ENCODE measurements at places on chromosomes 11 and 22.

- DNase-seq, result no peak
These were observed at the start of gene SORL1-AS1 for GRCh38 chr11:121452609-121453150. Gene SORL1-AS1, minus strand, starts transcription at chr11:121452967.

- DNase-seq, result no peak
These were observed 15.7 kb upstream of the RASL10A start for GRCh38 chr22:29331213-29331612.

GRCh38 chr11:30917859-30918478 is 331.8 kb upstream of the MPPED2 start:
- no peak for DNase-seq

DNA sequence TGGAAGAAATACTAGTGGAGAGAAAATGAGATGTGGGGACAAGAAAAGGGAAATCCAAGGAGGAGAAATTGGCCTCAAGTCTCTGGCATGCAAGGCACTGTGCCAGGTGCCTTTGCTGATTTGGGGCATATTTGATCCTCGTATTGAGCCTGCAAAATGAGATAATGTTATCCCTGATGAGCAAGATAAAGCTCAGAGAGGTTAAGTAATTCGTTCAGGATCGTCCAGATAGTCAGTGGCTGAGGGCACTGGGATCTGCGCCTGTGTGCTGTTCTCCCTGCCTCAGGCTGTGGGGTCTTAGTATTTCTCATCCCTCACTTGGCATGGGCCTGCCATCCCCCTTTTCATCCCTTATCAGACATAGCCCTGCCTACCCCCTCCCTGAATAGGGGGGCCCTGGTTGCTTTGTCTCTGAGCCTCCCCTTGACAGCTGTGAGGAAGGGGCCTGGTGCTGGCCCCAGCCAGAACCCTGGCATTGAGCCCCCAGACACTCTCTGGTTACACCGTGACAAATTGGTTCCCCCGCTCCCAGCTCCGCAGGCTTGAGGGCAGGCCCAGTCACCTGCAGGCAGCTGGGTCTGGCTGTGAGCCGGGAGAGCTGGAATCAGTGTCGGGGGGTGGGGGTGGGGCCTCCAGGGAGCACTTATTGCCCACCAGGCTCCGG is 85.7 kb downstream of the NECTIN1 start:
- no peak for DNase-seq

DNA sequence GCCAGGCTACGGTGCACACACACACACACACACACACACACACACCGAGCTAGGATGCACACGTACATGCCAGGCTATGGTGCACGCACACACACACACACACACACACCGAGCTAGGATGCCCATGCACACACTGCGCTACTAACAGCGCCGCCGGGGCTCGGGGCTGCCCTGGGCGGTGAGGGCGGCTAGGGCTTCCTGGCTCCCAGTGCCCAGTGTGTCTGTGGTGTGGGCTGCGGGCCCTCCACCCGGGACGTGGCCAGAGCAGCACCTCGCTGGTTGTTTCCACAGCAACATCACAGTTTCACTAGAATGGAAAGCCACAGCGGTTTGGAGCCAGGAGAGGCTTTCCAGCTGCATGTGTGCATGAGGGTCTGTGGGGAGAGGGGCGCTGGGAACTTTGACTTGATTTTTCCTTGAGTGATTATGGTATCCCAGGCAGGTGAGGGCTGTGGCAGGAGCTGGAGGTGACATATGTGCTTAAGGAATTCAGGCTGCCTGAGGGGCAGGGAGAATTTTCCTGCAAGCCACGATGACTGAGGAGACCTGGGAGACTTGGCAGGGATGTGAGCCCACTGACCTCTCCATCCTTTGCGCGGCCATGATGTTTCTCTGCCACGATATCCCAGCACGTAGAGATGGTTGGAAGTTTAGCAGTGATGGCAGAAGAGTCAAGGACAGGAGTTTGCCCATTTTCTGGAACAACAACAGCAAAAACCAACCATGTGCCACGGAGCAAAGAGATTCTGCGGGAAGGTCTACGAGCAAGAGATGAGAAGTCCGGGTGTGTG is 195.9 kb downstream of the SNX19 start:
- DNase-seq, result no peak

DNA sequence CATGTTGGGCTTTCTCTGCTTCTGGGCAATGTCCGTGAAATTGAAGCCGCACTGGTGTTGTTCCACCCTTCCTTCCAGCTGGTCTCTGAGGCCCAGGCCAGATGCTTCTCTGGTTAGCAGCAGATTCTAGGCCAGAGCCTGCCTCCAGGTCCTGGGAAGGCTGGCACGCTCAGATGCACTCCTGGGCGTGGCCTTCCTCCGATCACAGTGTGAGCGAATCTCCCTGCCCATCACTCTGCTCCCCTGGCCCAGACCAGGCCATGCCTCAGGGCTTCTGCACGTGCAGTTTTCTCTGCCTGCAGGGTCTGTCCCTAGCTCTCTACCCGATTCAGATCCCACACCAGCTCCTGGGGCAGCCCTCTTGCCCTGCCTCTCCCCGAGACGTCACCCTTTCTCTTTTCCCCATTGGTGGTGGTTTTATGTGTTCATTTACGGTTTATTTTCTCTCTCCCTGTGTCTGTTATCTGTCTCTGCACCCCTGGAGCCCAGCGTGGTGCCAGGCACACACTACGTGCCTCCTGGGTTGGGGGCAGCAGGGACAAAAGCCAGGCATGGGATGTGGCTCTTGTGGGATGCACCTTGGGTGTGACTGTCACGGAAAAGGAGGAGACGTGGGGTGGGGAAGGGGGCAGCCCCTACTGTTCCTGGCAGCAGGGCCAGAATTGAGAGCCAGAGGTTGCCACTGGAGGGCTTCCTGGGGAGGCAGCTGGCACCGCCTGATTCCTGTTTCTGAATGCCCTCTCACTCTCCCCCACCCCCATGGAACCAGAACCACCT is 66.0 kb downstream of the KCNQ1 start:
- DNase-seq, result no peak

GRCh38 chr22:36663561-36663960 is 40.0 kb downstream of the CACNG2 start:
- DNase-seq, result no peak

DNA sequence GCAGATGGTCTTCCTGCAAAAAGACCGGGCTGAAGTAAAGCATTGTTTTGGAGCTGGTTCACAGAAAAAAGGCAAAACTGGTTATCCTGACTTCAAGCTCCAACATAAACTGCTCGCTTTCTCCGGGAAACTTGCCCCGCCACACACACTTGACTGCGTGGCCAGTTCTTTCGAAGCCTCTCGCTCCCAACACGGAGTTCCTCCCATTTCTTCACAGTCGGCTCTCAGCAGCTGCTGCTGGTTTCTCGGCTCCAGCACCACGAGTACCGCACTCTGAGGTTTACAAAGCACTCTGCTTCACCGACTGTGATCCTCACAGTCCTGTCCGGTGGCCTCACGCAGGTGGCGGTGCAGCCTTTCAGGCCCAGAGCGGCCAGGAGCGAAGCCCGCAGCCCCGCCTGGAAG is 264 bp downstream of the CHEK1 start:
- no peak for DNase-seq

DNA sequence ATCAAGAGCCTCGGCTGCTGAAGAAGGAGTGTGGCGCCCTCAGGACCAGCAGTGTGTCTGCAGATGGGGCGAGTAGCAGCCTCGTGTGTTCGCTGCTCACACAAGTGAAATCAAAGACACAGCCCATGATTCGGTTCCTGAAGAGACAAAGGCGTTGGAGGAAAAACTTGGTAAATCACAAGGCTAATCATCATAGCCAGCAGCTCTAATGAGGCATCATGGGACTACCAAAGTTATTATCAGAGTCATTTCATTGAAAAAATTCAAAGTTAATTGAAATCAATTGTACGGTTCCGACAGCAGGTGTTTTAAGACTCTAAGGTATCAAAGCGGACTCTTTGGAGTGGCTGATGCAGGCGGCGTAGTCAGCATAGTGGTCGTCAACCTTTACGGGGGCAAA is 9.5 kb downstream of the PHF21B start:
- no peak for DNase-seq

- no peak for DNase-seq
These were observed 108.4 kb upstream of the SLC5A12 start for GRCh38 chr11:26830218-26830617.

DNA sequence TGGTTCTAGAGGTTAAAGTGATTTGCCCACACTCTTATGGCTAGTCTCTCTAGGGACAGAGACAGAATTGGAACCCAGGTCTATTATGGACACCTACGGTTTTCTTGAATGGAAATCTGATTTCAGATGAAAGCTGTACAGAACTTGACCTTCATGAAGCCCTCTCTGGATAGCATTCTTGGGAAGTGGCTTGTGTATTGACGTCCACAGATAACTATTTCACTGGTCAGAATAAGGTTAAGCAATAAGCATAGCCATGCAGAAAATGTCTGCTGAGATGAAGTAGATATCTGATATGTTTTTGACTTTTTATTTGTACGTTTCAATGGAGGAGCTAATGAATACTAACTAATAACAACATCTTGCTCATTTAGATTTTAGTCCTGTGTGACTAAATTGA is 1.1 kb downstream of the TLCD5 start:
- DNase-seq, result no peak

- DNase-seq, result no peak
These were observed 9.8 kb downstream of the PAX6 start for GRCh38 chr11:31801298-31801702.

- no peak for DNase-seq
These were observed 82.9 kb downstream of the KIRREL3 start for GRCh38 chr11:126917531-126918204.
